ENCODE measurements at places on chromosomes 3 and 15. TPM values are rescaled to one million over a fixed set of nuclear protein-coding genes. Genes with fewer than 3 reads are reported as not detected.

CILP gene
- total RNA-seq, result 5.4 TPM

RPL35A gene
- total RNA-seq, result 1,104 TPM

DNA sequence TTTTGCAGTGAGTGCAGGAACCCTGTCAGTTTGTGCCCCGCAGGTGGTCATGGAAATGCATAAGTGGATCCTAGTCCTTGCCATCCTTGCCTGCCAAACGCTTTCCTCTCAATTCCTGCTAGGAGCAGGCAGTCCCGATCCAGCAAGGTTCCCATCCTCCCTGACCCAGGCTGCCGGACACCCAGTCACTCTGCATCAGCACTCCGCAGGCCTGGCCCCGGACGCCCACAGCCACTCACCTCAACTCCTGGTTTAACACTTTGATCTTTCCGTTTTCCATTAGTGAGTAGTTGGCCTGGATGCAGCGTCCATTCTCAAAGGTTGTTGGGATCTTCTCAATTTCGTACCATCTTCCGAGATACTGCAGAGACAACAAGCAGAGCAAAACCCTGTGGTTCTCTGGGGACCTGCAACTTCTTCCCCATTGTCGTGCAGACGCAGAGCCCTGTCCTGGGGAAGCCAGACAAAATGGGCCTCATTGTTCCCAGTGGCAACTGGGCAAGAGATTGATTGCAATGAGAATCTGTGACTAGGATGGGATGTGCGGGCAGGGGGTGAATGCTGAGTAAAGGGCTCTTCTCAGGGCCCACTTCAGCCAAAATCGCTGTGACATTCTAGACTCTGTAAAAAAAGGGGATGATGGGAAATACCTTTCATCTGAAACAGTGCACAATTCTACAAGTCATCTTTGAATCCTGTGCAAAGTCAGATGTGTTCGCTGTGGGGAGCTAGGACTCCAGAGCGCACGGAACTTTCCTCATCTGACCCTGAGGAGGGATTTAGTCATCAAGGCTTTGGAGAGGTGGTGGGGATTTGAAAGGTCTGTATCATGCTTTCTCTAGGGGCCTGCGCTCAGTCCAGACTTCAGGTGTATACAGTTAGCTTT, 9.9 kb downstream of the APOD start:
- no peak for DNase-seq

DNA sequence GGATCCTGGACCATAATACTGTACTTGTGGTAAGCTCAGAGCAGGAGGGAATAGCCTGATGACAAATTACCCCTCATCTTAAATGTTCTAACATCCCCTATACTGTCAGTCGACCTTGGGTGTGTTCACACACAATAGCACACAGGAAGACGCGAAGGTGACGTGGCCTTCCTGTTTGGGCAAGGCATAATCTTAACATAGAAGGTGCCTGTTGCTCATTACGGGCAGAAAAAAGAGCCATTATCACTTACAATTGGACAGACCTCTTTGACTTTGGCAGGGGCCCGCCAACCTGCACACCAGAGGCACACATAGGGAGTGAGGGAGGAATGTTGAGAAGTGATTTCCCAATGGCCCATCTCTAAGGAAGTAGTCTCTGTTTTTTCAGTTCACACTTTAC, 144.2 kb downstream of the ANO10 start:
- no peak for DNase-seq

DNA sequence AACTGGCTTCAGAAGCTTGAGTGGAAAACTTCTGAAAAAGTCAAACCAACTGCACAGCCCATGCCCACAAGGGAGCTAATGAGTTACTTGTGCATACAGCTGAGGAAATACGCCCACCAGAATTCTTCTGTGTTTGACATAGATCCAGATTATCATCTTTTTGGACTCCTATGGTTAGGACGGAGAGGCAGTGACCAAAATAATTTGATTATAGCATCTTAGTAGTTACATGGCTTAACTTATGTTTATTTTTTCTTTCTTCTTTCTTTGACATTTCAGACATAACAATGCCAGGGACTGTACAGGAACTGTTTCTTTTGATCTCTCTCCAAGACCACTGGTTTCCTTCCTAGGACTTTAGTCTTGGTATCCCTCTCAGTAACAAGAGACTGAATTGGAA, 246.1 kb upstream of the RASGRP1 start:
- no peak for DNase-seq

PCSK6 gene
- 14.5 TPM for total RNA-seq

GRCh38 chr3:152290374-152290773, 21.6 kb downstream of the MBNL1 start:
- DNase-seq, result no peak

CLDN16 gene
- 1.1 TPM for total RNA-seq

DNA sequence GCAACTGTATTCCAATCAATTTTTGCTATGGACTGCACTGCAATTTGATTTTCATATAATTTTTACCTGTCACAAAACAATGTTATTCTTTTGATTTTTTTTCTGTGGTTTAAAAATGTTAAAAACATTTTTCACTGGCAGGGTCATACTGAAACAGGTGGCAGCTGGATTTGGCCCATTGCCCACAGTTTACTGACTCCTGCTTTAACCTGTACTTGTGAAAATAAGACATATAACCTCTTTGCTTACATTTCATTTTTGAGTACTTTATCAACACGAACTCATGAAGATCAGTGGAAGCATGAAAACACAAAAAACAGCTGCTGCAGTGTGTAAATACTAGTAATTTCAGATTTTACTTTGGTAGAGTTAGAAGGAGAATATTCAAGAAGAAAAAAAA, 313.1 kb downstream of the WDR72 start:
- no peak for DNase-seq
